ENCODE measurements at places on chromosomes 1 and 21.

GRCh38 chr1:172630056-172630818, 28.7 kb upstream of the FASLG start:
- DNase-seq, result no peak

GRCh38 chr1:234782105-234782751, 172.2 kb upstream of the IRF2BP2 start:
- DNase-seq, result no peak

- DNase-seq, result no peak
These were observed 53.2 kb downstream of the NCAM2 start for GRCh38 chr21:21051109-21052055.

DNA sequence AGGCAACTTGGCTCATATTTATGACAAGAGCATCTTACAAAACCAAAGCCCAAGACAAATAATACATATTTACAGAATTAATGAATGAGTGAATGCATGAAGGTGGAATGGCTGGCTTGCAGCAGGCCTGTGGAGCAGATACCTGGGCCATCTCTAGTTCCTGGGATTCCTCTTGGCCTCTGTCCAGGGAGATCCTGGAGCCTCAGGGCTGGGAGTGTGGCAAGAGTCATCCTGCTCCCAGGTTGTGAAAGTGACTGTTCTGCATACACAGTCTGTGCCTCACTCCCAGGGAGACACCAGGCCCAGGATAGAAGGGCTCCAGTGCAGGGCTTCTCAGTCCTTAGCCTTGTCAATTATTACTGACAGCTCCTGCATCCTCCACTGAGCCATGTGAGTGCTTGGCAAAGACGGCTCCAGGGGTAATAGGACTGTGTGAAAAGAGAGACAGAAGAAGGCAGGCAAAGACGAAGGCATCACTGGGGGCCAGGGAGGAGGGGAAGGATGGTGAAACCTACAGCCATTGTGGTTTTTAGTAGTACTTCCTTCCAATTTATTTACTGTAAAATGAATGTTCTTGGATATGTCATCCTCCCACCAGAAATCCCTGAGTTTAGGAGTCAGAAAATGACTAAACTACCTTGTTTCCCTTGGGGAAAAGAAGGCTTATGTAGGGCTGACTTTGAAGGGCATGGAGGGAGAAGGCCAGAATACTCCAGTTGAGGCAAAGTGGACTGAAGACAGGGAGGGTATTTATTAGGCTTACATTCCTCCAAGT, 14.3 kb upstream of the KPRP start:
- DNase-seq, result no peak

Data from activated T-helper 1 cell treated with anti-CD3 and anti-CD28 coated beads, Interleukin-2, amount 50 U/mL, for 16 hours (primary cell).